ENCODE measurements at places on chromosomes 13 and 19. TPM values are rescaled to one million over a fixed set of nuclear protein-coding genes. Genes with fewer than 3 reads are reported as not detected.

Gene RGL3
- total RNA-seq = 23.5 TPM

Gene FRY
- total RNA-seq = 1.3 TPM

Gene ESD
- total RNA-seq = 62.1 TPM

Gene ADPRHL1
- total RNA-seq = 9.7 TPM

Gene OR7D4
- not detected for total RNA-seq

Gene RNF113B
- total RNA-seq = not detected

Gene PRR19
- not detected for total RNA-seq

DNA sequence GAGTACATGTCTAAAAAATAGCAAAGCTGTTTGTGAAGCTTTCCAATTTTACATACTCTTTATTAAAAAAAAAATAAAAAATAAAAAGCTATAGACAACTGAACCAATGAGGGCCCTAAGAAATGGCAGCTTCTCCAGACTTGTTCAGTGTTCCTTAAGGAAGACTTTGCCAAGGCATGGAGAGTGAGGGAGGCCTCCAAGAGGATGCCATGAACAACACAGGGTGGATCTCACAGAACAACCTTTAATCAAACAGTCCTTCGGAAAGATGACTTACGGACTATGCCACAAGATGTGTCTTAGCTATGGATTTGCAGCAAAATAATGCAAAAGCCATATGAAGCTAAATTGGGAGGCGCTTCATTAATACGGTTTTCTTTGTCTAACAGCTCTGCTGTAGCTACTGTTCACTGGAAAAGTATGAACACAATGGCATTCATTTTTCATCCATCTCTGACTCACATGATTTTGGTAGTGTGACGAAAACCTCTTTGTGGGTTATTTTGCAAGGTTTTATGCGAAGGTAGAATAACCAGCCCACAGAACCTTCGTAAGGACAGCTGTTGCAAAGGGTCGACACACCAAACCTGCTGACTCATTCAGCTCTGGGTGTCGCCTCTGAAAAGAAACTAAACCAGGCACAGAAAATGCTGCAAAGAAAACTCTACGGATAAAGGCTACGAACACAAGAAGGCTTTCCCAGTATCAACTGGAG, 27.7 kb downstream of the EFNB2 start:
- peak; percentile 75 for DNase-seq

- DNase-seq = no peak
Observed at GRCh38 chr13:101120007-101120406, 296.3 kb downstream of the NALCN start.

DNA sequence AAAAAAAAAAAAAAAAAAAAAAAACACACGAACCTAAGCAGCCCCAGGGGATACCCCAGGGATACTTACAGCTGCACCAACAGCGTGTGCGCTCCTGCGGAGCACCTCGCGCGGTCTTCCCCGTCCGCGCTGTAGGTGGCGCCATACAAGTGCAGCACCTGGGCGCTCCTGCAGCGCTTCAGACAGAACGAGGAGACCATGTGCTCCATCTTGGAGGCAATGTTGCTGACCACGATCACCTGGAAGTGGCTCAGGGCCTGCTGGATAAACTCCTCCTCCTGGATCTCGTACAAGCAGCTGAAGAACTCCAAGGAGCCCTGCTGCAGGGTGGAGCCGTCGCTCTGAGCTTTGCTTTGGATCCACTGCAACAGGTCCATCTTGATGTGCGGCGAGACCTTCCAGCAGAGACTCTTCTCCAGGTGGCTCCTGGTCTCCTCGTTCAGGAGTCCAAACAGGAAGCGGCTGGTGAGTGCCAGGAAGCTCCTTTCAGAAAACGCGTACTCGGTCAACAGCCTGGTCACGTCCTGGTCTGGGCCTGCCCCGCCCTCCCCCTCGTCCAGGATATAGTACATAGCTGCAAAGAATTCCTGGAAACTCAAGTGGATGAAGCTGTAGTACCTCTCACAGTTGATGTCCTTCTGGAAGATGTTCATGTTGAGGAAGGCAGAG, 14.5 kb downstream of the NLRP12 start:
- peak; percentile 17 for DNase-seq

DNA sequence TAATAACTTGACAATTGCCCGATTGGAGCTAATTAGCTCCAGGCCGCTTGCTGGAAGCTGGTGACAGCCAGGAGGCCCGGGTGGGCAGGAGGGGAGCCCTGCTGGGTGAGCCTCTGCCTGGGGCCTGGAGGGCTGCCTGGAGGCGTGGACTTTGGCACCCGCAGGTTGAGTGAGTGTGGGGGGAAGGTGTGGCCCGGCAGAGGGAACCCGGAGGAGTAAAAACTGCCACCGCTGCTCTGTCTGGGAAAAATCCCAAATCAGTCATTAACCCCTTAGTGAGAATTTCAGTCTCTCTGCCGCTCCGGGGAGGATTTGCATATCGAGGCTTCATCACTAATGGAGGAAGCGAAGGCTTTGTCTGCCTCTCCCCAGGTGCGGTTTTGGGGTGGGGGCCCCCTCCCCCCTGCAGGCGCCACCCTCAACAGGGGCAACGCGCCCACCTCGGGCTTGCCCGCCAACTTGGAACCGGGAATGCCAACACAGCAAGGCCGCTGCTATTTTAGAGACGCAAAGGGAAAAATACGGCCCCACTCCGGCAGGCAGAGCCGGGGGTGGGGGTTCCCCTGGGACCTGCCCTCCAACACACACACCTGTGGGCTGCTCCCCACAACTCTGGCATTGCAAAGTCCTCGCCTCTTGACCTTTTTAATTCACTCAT, 6.2 kb downstream of the EFNA2 start:
- DNase-seq = no peak

DNA sequence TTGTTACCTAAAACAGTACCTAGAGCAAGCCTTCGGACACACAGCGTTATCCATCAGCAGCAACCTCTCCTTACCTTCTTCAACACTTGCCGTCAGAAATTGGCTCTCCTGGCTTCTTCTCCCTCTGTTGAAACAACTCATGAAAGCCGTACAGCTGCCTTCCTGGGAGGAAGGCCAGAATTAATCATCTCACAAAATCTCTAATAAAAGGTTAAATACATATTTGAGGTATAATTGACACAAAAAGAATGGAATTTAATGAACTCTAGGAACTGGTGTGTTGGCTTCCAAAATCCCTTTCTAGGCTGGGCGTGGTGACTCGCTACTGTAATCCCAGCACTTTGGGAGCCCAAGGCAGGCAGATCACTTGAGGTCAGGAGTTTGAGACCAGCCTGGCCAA, 37.3 kb upstream of the GTF2F2 start:
- DNase-seq = peak; percentile 92

DNA sequence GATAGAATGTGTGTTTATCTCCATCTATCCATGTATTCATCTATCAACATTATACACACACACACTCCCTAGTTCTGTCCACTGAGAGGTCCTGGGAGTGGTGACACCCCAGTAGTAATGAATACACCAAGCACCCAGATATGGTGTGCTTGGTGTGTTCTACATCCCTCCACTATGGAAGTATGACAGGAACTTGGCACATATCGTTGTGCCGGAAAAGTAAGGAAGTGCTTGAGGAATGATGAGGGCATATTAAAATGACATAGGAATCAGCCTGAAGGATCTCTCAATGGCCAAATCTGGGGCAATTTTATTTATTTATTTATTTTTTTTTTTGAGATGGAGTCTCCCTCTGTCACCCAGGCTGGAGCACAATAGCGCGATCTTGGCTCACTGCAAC, 28.3 kb upstream of the FBXO17 start:
- no peak for DNase-seq

- no peak for DNase-seq
Observed at GRCh38 chr13:74438901-74439300, 304.7 kb upstream of the KLF12 start.

- no peak for DNase-seq
Observed at GRCh38 chr13:84823528-84823927, 941.3 kb upstream of the SLITRK1 start.

- DNase-seq = peak; percentile 50
Observed at GRCh38 chr19:12967907-12968306, 1.5 kb upstream of the DAND5 start.

DNA sequence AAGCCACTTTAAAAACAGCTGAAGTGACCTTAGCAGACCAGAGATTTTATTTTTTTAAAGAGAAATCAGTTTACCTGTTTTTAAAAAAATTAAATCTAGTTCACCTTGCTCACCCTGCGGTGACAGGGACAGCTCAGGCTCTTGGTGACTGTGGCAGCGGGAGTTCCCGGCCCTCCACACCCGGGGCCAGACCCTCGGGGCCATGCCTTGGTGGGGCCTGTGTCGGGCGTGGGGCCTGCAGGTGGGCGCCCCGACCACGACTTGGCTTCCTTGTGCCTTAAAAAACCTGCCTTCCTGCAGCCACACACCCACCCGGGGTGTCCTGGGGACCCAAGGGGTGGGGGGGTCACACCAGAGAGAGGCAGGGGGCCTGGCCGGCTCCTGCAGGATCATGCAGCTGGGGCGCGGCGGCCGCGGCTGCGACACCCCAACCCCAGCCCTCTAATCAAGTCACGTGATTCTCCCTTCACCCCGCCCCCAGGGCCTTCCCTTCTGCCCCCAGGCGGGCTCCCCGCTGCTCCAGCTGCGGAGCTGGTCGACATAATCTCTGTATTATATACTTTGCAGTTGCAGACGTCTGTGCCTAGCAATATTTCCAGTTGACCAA, 10.8 kb downstream of the PLPPR3 start:
- no peak for DNase-seq

DNA sequence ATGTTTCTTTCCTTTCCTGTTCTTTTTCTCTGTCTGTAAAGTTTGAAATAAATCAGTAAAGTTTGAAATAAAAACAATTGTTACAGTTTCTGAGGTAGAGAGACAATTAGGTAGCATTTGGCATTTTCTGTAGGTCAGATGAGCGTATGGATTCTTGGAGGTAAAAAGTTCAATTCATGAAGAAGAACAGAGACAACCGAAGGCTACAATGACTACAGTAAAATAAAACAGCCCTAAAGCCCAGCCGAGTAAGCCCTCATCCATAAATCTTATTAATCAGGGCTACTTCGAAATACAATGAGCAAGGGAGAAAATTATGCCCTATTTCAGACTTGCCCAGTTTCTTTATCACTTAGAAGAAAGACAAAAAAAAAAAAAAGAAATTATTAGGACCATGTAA, 941.9 kb upstream of the SLC10A2 start:
- DNase-seq = no peak

DNA sequence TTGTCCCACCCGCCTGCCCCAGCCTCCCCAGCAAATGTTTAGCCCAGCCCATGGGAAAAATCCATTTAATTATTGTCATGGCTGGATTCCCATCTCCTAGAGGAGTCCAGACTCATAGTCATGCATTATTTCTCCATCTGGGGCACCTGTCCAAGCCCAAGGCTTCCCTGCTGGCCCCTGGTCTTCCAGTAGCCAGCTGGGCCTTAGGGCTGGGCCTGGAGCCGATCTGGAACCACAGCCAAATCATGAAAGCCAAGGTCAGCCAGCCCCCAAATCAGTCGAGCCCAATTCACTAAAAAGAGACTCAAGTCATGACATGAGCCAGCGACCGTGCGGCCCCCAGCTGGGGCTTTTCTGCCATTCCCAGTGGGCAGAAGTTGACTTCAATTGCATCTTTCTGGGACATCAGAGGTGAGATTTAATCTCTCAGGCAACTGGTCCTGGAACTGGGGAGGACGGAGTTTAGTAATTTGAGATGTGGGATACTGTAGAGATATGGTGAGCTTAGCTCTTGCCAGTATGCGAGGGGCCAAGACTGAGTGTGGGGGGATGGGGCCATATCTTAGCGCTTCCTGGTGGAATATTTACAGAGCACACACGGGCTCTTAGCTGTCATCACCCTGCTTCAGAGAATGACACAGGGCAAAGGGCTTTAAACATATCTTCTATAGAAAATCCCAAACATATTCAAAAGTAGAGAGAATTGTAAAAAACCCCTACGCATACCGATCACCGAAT, 9.4 kb upstream of the PGLYRP2 start:
- DNase-seq = no peak

GRCh38 chr13:18943721-18944391, 237.8 kb downstream of the TUBA3C start:
- DNase-seq = no peak

DNA sequence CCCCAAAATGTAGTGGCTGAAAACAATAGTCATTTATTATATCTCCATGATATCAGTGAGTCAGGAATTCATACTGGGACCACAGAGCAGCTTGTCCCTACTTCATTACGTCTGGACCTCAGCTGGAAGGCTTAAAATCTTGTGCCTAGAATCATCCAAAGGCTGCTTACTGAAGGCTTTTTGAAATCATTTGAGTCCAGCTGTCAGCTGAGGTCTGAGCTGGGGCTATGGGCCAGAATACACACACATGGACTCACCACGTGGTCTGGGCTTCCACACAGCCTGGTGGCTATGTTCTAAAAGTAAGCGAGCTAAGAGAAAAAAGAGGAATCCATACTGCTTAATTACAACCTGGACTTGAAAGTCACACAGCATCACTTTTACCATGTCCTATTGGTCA, 209.2 kb downstream of the KCTD12 start:
- DNase-seq = no peak

DNA sequence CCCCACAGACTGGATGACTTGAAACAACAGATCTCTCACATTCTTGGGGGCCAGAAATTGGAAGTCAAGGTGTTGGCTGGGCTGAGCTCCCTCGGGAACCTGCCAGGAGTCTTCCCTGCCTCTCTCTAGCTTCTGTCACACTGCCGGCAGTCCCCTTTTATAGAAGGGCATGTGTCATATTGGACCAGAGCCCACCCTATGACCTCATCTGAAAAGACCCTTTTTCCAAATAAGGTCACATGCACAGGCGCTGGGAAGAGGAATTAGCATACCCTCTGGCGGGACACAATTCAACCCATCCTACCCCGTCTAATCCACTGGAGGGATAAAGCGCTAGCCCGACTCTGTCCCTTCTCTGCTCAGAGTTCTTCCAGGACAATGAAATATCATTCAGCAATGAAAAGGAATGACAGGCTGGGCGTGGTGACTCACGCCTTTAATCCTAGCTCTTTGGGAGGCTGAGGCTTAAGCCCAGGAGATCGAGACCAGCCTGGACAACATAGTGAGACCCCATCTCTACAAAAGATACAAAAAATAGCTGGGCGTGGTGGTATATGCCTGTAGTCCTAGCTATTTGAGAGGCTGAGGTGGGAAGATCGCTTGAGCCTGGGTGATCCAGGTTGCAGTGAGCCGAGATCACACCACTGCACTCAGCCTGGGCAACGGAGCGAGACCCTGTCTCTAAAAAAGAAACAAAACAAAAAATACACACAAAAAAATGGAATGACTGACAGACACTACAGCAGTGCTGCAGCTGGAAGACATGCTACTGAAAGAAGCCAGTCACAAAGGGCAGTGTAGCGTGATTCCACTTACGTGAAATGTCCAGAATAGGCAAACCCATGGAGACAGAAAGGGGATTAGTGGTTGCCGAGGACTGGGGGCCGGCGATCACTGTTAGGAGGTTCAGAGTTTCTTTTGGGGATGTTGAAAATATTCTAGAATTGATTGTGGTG, 28.5 kb downstream of the MEIS3 start:
- no peak for DNase-seq

DNA sequence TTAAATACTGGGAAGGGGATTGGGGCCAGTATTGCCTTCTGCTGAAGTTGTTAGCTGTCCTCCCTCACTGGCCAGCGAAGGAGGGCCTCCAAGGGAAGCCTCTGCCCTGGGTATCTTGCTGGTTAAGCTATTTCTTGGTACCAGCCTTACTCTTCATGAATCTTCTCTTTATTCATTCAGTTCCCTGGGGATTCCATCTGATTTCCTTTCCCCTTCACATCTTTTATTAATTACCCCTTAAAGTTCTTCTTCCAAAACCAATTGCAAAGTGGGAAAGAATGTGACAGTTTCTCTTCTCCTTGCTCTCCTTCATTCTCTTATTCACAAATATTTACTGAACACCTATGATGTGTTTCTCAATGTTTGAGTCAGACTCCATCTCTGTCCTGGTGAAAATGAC, 36.7 kb upstream of the STK24 start:
- no peak for DNase-seq

Measured in PC-3 (cell line).